ENCODE measurements at places on chromosomes 4 and X.

GRCh38 chrX:107025545-107025944, 25.5 kb upstream of the MORC4 start:
- no peak for DNase-seq

- no peak for DNase-seq
These were observed 9.9 kb downstream of the TNIP2 start for GRCh38 chr4:2745981-2746806.

DNA sequence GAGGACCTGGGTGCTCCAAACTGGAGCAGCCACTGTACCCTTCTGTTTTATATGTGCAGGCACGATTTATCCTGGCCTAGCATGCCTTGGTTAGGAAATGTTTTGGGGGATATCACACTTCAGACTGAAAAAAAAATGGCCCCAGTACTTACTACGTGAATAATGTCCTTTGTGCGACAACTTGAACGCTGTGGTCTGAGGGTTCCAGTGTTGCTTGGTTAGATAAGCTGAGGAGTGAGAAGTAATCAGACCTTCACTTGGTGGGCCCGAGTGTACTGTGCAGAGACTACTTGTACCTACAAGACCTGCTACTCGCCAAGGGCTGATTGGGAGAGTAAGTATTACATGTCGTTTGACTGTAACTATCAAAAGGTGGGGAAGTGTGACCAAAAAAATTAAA, 678 bp downstream of the DNAAF6 start:
- no peak for DNase-seq

DNA sequence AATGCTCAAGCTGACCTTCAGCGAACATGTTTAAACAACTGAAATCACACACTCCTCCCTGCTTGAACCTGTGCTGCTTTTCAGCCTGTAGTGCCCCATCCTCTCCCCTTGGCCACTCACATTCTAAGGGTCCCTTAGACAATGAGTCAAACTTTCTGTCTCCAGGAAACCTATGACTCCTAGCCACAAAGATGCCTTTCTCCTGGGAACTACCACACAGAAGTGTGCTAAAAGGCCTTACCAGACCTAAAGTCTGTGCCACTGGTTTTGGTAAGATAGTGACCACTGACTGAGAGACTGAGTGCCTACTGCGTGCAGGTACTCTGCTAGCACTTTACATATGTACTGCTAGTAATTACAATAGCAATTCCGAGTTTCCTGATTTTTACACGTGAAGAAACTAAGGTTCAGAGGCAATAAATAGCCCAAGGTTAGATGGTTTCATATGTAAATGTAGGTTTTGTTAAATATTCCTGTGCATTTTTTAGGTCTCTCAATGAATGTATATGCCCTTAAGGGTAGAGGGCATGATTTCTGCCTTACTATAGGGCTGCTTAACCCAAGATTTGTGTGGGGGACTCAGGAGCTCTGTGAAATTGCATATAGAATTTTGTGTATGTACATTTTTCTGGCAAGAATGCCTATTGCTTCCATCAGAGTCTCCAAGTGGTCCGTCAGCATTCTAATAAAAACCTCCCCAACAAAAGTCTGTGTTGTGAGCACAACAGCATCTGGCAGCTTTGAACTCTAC, 71.1 kb downstream of the NSG1 start:
- DNase-seq = no peak

DNA sequence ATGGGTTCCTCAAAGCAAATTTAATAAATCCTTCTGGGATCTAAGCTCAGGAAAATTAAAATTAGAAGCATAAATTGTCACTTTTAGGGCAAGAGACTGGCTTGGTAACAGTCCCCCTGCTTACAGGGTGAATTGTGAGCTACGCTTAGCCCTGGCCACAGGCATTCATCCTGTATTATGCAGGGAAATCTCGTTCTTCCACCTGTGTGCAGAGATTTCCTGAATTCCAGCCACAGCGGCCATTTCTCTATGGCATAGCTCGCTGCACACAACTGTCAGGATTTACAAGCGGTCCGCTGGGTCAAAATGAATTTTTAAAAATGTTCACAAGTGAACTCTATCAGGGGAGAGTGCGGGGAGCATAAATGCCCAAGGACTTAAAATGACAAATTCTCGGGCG, 111.9 kb downstream of the DCTD start:
- DNase-seq = no peak

DNA sequence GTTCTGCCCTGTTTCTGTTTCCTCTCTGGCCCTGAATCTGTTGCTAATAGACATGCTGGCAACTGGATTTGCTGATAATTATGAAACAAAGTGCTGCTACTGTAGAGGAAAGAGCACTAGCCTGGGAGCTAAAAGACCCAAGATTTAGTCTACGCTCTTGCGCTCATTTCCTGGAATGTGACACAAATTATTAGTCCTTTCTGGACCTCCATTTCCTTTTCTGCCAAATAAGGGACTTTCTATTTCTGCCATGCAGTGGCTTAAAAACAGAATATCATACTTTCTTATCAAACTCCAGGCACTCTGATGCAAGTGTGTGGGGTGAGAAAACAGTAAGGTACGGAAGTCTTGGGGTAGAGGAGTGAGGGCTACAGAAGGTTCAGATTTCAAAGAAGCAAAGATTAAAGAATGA, 48.3 kb upstream of the GPR174 start:
- no peak for DNase-seq

GRCh38 chrX:145687707-145688106, 129.9 kb upstream of the SLITRK2 start:
- DNase-seq = no peak

- DNase-seq = no peak
These were observed 30.8 kb upstream of the CXCL8 start for GRCh38 chr4:73709451-73710033.

DNA sequence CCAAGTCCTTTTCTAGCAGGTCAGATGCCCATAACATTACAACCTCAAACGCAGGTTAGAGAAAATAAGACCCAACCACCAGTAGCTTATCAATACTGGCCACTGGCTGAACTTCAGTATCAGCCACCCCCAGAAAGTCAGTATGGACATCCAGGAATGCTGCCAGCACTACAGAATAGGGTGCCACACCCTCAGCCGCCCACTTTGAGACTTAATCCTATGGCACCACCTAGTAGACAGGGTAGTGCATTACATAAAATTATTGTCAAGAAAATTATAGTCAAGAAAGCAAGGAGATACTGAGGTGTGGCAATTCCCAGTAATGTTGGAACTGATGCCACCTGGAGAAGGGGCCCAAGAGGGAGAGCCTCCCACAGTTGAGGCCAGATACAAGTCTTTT, 19.9 kb upstream of the TRIM61 start:
- DNase-seq = peak; percentile 29

GRCh38 chrX:149365061-149365460, 140.0 kb downstream of the IDS start:
- no peak for DNase-seq

- DNase-seq = no peak
These were observed 43.4 kb upstream of the SEC24B start for GRCh38 chr4:109390115-109390768.

DNA sequence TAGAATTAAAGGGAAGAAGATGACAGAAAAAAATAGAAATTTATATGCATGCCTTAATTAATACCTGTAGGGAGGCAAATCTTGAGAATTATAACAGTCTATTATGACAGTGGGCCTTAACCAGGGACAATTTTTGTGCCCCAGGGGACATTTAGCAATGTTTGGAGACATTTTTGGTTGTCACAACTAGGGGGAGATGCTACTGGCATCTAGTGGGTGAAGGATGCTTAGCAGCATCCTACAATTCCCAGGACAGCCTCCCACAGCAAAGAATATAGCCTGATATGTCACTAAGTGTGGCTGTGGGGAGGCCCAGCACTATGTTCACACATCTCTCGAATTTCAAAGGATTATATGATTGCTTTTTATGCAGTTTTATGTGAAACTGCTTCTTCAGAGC, 10.5 kb downstream of the GPR82 start:
- no peak for DNase-seq

DNA sequence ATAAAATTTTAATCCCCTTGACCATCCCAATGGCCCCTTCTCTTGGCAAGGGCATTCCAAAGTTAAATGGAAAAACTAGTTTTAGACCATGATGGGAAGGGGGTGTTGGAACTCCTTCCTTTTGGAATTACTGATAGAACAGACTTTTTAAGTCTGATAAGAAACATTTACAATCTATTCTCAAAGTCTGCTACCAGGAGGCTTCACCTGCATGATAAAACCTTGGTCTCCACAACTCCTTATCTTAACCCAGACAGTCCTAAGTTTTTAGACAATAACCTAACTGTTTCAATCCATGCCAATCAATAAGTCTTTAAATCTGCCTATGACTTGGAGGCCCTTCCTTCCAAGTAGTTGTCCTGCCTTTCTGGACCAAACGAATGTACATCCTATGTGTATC, 63.9 kb upstream of the PGRMC2 start:
- DNase-seq = no peak

- DNase-seq = no peak
These were observed 17.6 kb upstream of the WFS1 start for GRCh38 chr4:6252051-6252450.

- no peak for DNase-seq
These were observed 99.0 kb downstream of the ANOS1 start for GRCh38 chrX:8632924-8633323.

- no peak for DNase-seq
These were observed 52.8 kb downstream of the GPRIN3 start for GRCh38 chr4:89254847-89255246.

DNA sequence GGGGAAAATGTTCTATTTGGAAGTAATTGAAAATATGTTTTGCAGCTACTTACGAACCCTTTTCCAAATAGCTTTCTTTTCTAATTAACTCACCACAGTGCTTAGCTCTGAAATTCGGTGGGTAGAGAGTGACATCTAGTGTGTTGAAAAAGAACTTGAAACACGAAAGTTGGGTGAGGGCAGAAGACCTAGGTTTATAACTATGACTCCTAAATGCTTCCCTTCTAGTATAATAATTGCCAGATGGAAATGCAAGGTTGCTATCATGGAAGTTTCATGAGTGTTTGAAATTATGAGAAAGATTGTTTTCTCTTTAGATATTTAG, 77.3 kb upstream of the NOCT start:
- DNase-seq = no peak

GRCh38 chr4:139554893-139555704, 920 bp downstream of the SETD7 start:
- no peak for DNase-seq

DNA sequence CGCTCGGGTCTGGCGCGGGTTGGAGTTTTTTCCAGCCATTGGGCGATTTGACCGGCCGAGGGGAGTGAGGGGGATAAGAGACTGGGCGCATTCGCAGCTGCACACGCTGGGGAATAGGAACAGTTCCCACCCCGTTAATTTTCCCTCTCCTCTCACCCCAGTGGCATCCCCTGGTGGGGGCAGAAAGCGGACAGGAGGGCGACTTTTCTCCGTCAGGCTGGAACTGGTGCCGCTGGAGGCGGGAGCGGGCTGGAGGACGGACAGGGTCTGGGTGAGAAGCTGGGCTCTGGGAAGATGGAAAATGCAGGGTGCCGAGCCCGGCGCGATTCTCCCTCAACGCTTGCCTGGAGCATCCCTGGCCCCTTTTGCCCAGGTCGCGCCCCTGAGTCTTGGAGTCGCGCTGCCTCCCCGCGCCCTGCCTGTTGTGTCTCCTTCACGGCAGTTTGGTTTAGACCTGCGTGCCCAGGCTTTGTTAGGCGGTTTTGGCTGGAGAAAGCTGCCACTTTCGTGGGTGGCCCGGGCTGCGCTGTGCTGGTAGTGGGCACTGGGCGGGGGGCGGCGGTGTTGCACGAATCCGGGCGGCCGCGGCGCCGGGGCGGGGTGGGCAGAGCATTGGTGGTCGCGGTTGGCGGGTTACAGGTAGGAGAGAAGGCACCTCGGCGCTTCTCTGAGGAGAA, 2.0 kb downstream of the ADGRL3 start:
- DNase-seq = no peak

DNA sequence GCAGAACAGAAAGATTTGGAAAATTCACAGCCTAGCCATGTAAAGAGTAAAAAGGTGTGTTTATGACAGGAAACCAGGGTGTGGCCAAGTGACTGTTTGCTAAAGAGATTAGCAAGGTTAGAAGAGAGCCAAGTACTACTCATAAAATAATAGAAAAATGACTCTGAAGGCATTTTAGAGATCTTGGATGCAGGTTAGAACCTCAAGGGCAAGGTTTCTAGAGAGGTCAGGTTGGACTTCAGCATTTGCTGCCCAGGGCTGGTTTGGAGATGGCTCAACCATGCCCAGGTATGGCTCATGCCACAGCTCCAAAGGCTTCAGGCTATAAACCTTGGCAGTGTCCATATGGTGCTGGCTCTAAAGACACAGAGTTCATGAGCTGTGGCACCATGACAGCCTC, 40.6 kb upstream of the ADGRA3 start:
- DNase-seq = no peak

GRCh38 chr4:7792616-7793015, 147.0 kb downstream of the AFAP1 start:
- no peak for DNase-seq

GRCh38 chrX:31139961-31140360, 68.1 kb upstream of the FTHL17 start:
- no peak for DNase-seq

- DNase-seq = no peak
These were observed at the start of gene CXCL8 for GRCh38 chr4:73740353-73740778. TSS of gene CXCL8 (plus strand) at chr4:73740569. CDS start at chr4:73740659, 90 bp downstream.

DNA sequence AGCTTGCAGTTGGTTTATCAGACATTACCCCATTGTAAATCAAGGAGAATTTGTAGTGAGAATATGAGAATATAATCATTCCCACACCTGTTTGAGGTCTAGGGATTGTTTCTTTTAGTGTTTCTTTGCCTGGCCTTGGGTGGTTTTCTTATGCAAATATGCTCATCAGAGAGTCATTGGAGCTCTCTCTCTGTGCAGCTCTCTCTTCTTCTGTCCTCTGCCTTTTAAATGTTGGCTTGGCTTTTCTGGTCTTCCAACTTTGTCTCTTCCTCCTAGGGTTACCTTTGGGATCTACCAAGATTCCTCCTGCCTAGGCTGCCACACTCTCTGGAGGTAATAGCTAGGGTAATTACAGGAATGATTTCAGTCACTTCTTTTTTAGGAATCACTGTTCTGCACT, 102.3 kb upstream of the ARSJ start:
- no peak for DNase-seq

DNA sequence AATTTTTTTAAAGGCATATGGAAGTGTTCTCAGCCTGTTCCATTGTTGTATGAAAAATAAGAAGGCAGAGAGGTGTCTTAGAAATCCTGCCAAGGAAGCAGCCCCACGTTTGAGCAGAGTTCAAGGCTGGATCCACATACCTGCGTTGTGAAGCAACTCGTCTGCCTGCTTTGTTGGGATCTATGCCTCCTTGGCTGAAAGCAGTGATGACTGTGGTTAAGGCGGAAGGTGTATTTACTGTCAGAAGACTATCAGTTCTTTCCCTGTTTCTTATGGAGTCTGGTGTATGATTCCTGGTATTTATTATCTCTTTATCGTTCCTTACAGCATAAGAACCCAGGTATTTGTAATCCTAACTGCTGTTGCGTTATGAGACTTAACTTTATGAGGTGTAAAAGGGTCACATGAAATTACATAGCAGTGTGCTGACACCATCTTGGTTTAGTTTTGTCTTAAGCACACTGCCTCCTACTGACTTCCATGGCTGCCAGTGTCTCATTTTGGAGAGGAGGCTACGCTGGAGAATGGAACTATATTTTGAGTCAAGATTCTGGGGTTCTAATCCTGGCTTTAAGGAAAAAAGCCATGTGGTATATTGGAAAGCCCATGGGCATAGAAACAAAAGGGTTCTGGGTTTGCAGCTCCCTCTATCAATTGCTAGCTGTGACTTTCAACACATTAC, 3.1 kb upstream of the MSMO1 start:
- DNase-seq = no peak

- DNase-seq = no peak
These were observed 61.3 kb downstream of the SPINK2 start for GRCh38 chr4:56760183-56760582.
